ENCODE measurements at places on chromosomes 6 and 20.

DNA sequence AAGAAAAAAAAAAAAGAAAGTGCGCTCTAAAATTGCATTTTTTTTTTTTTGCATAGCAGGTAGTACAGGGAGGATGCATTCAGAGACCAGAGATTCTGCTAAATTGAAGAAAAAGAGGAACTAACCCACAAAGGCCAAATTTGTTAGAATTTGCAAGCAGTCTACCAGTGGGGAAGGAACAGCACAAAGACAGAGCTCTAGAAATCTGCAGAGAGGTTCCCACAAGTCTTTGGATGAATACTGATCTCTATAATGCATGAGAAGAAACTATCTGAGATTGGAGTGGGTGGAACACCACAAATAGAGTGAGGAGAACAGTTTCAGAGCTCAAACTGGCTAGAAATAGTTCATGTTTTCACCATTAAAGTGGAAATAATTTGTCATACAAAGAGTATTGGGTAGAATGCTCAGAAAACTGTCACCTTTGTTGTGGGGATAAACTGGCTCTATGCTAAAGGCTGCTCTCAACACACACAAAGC lies 79.6 kb upstream of the AHI1 start:
- no peak for DNase-seq

GRCh38 chr6:41705996-41706835 lies 29.2 kb downstream of the TFEB start:
- no peak for DNase-seq

DNA sequence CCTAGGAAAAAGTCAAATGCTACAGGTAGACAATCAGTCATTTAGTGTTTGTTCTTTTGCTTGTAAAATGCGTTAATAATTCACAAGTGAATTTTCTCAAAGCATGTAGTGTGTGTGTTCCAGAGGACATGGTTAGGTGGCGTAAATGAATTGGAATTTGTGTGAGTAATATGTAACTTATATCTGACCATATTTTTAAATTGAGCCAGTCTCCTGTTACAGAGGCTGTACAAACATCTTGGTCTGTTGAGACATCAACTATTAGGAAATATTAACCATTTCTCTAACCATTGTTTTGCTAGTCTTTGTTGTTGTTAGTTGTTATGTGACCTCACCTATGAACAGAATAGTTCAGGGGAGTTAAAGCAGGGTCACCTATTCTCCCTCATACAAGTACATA lies 22.7 kb downstream of the MCM8 start:
- no peak for DNase-seq

- no peak for DNase-seq
These were observed 62.8 kb upstream of the FOXO3 start for GRCh38 chr6:108497883-108498282.

- no peak for DNase-seq
These were observed 22.6 kb upstream of the RIN2 start for GRCh38 chr20:19735446-19735845.

GRCh38 chr6:43608310-43608763 lies 20.7 kb downstream of the GTPBP2 start:
- peak; percentile 24 for DNase-seq

DNA sequence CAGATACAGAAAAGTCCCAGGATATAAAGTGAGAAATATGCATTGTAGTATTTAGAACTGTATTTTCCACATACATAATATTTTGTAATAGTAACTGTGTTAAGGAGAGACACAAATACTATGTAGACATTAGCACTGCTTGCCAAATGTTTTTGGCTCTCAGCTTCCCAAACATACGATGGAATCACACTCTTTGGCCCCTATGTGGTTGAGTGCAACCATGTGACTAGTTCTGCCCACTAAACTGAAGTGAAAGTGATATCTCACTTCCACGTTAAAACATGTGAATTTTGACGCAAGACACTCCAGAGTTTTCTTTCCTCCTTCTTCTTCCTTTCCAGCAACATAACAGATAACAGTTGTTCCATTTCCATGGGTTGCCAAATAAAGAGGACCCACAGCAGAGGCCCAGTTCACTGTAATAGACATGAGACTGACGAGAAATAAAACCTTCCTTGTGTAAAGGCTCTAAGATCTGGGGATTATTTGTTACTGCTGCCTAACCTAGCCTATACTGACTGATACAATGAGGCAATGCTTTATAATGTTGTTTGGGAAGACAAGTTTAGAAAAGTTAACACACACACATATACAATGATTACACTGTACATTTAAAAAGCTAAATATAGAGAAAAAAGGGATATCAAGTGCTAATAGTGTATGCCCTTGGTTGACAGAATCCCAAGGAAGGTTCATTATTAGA lies 97.2 kb downstream of the PTPRT start:
- DNase-seq = no peak

DNA sequence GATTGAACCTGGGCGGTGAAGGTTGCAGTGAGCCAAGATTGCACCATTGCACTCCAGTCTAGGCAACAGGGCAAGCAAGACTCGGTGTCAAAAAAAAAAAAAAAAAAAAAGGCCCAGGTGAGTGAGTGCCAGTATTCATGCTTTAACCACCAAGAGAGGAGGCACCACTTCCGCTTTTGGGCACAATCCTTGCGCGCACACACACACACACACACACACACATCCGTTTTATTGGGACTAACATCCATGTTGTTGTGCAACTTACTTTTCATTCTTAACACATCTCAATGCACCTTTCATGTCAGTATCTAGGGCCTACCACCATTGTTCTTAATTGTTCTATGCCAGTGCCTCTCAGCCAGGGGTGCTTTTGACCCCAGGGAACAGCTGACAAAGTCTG lies 263.0 kb downstream of the CDC5L start:
- DNase-seq = no peak

DNA sequence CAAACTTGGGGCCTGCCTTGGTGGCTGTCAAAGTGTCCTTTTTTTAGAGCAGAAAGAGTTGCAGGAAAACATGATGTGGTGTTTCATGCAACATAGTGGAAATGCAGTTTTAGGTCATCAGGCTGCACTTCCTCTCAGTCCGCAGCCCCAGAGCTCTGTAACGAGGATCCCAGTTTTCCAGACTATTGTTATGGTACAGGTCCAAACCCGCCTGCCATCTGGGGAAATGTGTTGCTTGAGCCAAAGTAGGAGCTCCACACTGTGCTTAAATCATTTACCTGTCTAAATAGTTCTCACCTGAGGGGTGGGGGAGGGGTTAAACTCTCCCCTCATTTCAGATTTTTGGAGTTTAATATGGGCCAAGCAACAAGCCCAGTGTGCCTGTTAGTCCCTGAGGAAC lies 59.8 kb downstream of the GOPC start:
- no peak for DNase-seq

DNA sequence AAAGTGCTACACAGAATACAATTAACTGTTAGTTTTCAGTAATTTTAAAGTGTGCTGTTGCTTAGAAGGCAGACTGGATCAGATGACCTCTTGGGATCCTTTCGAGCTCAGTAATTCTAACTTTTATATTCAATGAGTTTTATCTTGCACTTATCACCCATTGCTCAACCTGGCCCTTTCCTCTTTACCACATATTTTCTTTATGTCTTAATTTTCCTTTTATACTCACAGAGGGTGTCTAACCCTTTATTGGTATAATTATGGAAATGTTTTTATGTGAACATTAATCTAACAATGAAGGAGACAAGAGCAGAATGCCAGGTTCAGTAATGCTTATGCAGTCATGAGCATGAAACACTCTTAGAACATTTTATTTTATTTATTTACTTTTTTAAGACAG lies 39.7 kb upstream of the CARMIL1 start:
- no peak for DNase-seq

DNA sequence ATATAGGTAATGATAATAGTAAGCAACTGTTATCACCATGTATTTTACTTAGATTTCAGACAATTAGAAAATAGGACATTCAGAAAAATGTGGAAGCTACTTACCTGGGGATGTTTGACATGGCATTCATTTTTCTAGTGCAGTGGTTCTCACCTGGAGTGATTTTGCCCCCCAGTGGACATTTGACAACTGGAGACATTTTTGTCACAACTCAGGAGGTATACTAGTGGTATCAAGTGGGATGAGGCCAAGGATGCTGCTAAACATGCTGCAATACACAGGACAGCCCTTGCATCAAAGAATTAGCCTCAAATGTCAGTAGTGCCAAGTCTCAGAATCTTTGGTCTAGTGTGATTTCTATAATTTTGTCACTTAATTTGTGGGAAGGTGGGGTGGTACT lies 36.1 kb downstream of the NUS1 start:
- DNase-seq = no peak

- DNase-seq = peak; percentile 35
These were observed 50.4 kb downstream of the HLA-DPB1 start for GRCh38 chr6:33126101-33126714.

GRCh38 chr6:12916420-12917136 lies 200.0 kb downstream of the PHACTR1 start:
- DNase-seq = no peak

DNA sequence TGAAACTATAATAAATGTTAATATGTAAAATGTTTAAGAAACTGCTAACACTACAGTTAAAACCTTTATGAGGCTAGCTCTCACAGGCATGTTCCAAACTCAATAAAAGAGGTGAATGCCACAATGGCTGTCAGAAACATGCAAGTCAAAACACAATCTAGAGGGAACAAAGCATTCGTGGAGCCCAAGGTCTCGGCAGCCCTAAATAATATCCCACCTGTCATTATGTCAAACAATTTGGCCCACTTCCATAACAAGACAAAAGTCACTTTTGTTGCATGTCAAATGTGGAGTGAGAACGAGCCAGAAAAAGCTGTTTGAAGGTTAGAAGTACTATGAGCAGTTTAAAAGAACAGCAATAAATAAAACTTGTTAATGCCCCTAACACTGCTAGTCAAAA lies 181.9 kb downstream of the GMDS start:
- DNase-seq = no peak
